ENCODE measurements at places on chromosomes 7 and 10.

GRCh38 chr7:55179931-55180682, 161.3 kb downstream of the EGFR start:
- peak; percentile 60 for DNase-seq

DNA sequence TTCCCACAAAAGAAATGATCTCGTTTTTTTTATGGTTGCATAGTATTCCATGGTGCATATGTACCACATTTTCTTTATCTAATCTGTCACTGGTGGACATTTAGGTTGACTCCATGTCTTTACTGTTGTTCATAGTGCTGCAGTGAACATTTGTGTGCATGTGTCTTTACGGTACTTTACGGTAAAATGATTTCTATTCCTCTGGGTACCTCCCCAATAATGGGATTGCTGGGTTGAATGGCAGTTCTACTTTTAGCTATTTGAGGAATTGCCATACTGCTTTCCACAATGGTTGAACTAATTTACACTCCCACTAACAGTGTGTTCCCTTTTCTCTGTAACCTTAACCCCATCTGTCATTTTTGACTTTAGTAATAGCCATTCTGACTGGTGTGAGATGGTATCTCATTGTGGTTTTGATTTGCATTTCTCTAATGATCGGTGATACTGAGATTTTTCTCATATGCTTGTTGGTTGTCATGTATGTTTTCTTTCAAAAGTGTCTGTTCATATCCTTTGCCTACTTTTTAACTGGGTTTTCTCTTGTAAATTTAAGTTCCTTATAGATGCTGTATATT, 37.2 kb downstream of the MKLN1 start:
- DNase-seq = no peak

DNA sequence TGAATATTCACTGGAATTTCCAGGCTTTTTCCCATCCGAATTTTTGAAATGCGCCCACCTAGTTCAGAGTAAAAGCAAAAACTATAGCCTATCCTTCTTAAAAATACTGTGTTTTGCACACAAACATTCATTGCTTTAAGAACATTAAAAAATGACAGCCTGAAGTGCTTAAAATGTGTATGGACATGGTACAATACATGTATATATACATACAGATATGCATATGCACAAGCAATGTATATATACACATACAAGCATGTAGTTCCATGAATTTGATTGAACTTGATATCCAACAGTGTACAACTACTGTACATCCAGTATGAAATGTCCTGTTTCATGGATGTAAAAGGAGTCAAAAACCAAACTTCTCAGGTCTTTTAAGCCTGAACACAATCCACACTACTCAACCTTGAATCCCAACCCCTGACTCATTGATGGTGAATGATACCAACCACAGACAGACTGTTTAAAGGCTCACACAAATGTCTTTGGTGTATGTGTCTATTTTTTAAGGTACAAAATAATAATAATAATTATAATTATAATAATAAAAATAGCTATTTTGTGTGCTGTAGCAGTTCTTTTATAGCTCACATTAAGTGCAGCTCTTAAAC, 14.8 kb downstream of the INHBA start:
- no peak for DNase-seq

GRCh38 chr7:3551536-3551935, 250.5 kb downstream of the SDK1 start:
- DNase-seq = no peak

Data from islet precursor cell (in vitro differentiated cells).